ENCODE measurements at places on chromosomes 2 and 18.

- DNase-seq: no peak
Measured at GRCh38 chr2:19769513-19769912, 132.3 kb downstream of the TTC32 start.

GRCh38 chr18:49663899-49664890 is 102.3 kb downstream of the LIPG start:
- no peak for DNase-seq

DNA sequence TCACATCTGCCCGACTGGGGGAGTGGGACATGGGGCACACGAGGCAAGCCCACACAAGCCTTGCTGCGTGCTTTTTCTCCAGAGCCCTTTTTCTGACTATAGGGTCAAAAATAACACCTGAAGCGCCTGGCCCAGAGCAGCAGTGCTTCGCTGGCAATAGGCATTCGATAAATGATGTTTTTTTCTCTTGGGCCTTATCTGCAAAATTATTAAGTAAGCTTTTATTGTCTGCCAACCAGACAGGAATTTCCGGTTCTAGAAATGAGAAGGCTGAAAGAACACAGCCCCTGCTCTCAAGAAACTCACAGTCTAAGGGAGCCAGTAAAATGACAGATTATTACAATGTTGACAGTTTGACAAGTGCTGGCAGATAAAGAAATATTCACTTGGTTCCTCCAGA is 2.7 kb upstream of the TMBIM1 start:
- DNase-seq: no peak

GRCh38 chr18:48943333-48943732 is 7.4 kb downstream of the SMAD7 start:
- DNase-seq: no peak

DNA sequence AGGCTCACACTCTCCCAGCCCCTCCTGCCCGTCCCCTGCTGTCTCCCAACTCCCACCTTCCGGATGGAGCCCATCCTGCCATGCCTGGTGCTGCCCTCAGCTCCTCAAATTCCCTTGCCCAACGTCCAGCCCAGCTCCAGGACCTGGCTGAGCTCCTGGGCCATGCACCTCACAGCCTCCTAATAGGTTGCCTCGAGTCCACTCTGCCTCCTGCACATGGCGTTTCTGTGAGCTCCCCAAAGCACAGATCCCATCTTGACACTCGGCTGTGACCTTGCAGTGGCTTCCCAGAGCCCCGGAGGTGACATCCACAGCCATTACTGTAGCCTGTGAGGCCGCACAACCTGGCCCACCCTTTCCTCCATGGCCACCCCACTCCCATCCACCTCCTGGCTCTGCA is 191.9 kb upstream of the SALL3 start:
- no peak for DNase-seq

DNA sequence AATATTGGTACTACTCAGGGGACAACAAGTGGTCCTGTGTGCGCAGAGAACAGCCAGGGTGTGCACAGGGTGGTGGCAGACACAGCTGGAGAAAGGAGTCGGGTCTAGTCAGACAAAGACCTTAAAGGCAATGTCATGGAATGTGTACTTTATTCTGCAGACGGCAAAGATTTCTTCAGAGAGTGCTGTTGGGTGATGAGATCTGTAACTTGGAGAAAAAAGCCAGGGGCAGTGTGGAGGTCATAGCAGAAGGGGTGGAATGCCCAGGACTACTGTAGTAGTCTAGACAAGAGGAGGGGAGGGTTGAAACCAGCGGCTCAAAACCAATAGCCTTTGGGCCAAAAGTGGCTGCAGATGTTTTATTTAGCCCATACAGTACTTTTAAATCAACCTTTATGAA is 121.3 kb upstream of the ZFP36L2 start:
- DNase-seq: no peak

DNA sequence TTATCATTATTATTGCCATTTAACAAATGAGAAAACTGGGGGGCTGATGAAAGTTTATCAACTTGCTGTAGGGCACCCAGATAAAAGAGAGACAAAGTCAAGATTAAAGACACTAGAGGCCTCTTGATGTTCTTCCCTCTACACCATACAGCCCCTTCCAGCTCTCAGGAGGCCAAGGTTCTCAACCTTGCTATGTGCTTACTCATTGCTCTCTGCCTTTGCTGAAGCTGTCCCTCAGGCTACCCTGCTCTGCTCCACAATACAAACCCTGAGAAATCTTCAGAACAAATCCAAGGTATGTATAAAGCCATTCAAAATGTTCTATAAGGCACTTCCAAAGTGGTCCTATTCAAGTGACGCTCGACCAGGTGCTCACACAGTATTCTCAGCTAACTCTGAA is 329.9 kb upstream of the TNP1 start:
- no peak for DNase-seq

DNA sequence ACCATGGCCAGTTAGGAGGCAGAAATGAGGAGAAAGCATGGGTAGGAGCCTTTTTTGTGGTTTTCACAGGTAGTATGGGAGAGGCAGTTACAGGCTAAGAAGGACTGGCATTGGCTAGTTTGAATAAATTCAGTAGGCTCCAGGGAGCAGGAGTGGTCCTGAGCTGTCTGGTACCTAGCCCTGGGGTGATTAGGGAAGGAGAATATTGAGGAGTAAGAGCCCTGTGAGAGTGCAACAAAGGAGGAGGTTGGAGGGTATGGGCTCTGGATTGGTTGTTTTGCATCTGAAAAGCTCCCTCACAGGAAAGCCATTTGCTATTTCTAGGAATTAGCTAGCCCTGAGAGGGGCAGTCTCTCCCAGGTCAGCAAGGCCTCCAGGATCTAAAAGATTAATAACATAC is 13.3 kb upstream of the TCF7L1 start:
- no peak for DNase-seq

DNA sequence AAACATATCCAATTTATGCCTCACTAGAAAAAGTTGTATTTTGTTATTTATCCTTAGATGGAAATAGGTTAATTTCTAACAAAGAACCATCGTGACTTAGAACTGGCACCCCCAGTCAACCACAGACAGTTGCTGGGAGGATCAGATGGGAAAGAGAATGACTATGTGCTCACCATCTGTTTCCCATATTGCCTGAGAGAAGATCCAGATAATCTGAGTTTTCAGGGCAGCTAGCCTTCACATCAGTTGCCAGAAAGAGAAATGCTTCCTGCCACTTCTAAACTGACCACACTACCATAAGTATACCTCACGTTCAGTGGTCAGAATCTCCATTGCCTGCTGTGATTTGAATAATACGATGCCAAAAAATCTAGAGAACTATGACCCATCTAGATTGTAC is 28.4 kb upstream of the NEB start:
- no peak for DNase-seq

DNA sequence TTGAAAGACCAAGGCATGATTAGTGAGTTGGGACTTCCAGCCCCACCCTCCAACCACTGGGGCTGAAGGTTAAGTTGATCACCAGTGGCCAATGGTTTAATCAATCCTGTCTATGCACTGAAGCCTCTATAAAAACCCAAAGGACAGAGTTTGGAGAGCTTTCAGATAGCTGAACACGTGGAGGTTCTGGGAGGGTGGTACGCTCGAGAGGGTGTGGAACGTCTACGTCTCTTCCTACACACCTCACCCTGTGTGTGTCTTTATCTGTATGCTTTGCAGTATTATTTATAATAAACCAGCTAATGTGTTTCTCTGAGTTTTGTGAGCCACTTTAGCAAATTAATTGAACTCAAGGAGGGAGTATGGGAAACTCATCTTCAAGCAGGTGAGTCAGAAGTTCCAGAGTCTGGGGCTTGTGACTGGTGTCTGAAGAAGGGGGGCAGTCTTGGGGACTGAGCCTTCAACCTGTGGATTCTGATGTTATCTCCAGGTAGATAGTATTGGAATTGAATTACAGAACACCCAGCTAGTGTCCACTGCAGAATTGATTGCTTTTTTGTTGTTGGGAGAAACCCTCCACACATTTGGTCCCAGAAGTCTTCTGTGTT is 20.3 kb downstream of the ACTR3 start:
- DNase-seq: no peak

DNA sequence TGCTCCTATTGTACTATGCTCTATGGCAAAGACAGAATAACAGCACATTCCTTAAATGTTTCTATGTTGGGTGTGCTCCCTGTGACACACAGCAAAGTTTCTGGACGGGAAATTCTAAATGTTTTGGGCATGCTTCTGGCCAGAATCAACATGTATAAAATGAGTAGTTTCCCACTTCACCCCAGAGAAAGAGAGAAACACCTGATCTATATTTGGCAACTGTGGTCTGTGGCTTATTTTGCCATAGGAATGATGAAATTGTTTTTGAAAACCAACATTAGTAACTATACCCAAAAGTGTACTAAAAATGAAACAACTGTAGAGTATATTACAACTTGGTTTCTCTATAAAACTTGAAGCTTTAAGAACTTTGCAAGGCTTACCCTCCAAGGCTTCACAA is 89.1 kb downstream of the RAD51AP2 start:
- DNase-seq: peak; percentile 31

DNA sequence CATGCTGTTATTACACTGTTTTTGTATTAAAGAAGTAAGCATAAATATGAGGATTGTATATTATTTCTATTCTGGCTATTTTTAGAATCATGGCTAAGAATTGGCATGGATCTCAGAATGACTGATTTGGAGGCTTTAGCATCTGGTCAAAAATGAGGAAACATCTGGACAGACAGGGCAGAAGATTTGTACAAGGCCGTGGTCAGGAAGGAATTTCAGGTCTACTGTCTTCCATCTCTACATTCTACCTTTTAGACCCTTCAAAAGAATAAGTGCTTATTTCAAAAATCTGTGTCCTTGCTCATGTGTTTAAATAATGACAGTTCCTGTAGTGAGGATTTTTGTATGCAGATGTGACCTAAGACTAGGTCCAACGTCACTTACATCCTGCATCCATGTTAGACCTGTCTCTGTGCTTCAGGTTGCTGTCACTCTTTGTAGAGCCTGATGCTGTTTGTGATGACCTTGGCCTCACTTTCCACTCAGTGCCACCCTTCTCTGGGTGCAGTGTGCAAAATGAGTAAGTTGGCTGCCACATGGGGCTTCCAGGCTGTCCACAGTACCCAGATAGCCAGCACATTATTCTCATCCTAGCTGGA is 54.7 kb upstream of the B3GNT2 start:
- no peak for DNase-seq

DNA sequence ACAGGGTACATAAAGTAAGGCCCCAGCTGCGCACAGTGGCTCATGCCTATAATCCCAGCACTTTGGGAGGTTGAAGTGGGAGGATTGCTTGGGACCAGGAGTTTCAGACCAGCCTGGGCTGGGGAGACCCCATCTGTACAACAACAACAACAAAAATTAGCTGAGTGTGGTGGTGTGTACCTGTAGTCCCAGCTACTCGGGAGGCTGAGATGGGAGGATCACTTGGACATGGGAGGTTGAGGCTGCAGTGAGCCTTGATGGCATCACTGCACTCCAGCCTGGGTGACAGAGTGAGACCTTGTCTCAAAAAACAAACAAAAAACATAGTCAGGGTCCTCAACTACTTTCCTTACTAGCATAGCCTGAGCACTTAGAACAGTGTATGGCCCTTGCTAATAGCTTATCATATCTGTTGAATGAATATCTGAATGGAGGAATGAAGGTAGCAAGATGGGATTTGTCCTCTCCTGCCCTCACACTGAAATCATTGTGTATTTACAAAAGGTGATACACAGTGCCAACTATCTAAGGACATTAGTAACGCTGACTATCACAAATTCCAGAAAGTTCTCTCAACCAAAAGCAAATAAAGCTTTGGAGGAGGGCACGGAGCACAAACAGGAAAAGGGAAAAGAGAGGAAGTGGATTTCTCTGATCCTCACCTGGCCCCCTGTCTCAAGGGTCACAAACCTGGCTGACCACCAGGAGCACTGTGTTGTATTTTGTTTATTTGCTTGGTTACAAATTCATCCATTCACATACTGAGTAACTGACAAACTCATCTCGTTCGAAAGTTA is 38.1 kb downstream of the L3MBTL4 start:
- DNase-seq: no peak

DNA sequence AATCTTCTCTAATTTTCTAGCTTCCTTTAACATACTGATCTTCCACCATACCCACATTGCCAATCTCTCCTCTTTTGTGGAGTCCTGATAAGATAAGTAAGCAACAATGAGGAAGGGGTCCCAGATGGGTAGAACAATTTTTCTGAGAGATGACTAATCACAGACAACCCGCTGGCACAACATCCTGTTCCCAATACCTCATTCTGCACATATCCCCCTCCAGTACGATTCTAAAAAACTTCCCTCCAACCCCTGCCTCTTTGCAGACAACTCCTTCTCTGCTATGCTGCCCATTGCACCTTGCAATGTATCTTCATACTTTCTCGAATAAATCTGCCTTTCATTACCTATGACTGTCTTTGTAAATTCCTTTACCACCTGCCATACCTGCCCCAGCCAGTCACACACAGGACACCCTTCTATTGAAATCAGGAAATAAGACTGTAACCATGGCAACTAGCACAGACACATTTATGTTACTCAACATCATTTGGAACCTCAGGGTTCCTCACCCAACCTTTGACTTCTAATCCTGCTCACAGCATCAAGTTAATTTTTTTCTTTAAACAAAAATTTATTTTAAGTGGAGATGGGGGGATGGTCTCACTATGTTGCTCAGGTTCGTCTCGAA is 7.4 kb upstream of the EXOC6B start:
- DNase-seq: no peak

DNA sequence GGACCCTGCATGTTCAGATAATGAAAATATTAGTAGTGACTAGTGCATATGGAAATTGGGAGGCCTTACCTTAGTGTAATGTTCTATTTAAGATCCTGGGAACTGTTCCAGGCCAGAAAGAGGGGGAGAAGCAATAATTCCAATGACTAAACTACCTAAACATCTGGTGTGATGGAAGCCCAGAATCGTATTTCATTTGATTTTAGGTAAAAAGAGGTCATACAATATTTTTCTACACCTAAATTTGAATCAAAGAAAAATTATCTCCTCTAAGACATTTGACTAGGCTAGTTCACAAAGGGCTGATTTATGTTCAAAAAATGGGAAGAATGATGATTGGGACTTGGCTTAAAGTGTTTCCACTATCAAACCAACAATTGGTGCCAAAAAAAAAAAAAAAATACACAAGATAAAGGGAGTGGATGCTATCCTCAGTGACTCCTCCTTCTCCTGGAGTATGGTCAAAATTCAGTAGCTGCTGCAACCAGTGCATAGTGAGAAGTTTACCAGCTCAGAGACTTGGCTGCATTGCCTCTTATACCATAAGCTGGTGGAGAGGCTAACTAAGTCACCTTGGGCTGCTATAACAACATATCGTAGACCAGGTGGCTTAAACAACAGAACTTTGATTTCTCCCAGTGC is 1038.3 kb upstream of the ACVR2A start:
- DNase-seq: peak; percentile 28

DNA sequence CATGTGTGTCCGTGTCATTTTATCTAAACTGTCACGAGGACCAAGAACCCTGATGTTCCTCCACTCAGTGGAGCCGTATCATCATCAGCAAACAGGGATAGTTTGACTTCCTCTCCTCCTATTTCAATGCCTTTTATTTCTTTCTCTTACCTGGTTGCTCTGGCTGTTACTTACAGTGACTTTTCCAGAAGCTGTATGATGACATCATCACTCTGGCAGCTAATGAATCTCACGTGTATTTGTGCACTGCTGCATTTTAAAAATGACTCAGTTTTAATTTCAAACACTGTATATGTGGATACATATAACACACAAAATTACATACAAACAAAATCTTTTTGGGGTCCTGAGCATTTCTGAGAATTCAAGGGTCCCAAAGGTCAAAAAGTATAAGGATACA is 481.4 kb downstream of the CDH2 start:
- DNase-seq: no peak
